ENCODE measurements at places on chromosomes 1 and 21.
A peak's percentile ranks its signal among the peaks of the same experiment; 100 is the strongest.

- no peak for DNase-seq
Observed at GRCh38 chr1:226778657-226779058, 39.6 kb upstream of the ITPKB start.

- no peak for DNase-seq
Observed at GRCh38 chr21:33831962-33832659, 83.5 kb downstream of the ATP5PO start.

- DNase-seq, result no peak
Observed at GRCh38 chr1:224226849-224227502, 43.9 kb downstream of the DEGS1 start.

GRCh38 chr1:56146449-56146848 is 432.9 kb downstream of the PLPP3 start:
- DNase-seq, result no peak

DNA sequence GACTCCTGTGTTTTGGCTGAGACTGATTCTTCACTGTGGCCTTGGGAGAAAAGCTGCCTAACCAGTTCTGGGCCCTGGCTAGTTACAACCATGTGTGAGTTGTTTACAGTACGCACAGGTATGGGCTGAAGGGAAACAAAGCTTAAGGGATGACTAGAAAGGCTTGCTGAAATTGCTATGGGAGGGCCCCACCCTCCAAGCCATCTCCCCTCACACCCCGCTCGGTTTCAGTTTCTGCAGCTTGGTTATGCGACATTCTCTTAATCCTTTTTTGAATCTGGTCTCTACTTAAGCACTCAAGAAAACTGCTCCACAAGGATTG is 43.1 kb downstream of the PBX1 start:
- no peak for DNase-seq

GRCh38 chr1:4055294-4055967 is 155.4 kb upstream of the C1orf174 start:
- DNase-seq, result no peak

GRCh38 chr1:33369764-33370163 is 48.9 kb upstream of the A3GALT2 start:
- no peak for DNase-seq

GRCh38 chr21:44989943-44990780 is 50.3 kb downstream of the SLX9 start:
- DNase-seq, result no peak

GRCh38 chr1:208479435-208479834 is 235.3 kb upstream of the PLXNA2 start:
- DNase-seq, result no peak

GRCh38 chr1:36691374-36691773 is 208.7 kb upstream of the CSF3R start:
- no peak for DNase-seq

GRCh38 chr1:39540504-39541031 is 36.0 kb downstream of the PABPC4 start:
- no peak for DNase-seq

DNA sequence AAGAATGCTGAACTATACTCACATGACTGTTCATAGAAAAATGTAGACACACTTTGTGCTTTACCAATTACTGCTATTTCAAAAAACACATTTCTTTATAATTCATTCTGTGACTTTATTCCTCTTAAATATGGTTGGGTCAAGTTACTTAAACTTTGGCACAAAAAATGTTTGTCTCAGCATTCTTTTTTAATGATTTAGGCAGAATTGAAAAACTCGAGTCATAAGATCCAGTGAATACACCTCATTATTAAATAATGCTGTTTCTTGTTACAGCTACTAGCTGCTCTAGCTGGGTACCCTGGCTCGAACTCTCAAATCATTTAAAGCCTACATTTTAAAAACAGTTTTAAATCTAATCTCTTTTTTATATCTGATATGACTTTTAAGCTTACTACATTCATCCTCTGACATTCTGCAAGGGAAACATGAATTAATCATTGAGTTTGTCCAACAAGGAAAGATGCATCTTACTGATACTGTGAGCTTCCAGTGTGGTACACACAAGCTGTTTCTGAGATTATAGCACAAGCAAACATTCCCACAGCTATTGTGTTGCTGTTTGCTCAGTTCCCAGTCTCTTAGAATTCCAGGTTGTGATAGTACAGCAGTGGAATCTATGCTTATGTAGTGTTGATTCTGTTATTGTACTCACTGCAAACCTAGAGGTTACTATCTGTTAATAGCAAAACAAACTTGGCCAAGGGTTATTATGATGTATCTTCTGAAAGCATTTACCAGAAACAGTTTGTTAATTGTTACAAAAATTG is 746.5 kb downstream of the USP25 start:
- no peak for DNase-seq

GRCh38 chr1:168991667-168992475 is 114.6 kb upstream of the ATP1B1 start:
- DNase-seq, result no peak

DNA sequence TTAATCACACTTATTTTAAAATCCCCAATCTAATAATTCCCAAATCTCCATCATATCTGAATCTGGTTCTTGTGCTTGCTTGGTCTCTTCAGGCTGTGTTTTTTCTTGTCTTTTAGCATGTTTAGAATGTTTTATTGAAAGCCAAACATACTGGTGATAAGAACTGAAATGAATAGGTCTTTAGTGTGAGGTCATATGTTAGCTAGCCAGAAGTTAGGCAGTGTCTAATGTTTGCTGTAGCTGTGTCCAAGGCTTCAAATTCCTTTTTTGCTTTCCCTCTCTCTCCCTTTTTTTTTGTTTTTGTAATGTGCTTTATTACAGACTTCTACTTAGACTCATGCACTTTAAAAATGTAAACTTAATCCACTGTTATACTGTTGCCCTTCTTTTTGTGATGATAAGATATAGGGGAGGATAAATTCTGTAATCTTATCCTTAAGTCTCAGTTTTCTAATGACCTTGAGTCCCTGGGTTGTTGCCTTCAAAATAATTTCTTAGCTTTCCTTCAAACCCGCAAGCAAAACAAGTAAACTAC is 725.1 kb downstream of the BRINP3 start:
- DNase-seq, result no peak

GRCh38 chr1:56429288-56429687 is 150.1 kb downstream of the PLPP3 start:
- DNase-seq, result no peak

GRCh38 chr1:190320952-190321351 is 156.7 kb downstream of the BRINP3 start:
- peak; percentile 47 for DNase-seq

DNA sequence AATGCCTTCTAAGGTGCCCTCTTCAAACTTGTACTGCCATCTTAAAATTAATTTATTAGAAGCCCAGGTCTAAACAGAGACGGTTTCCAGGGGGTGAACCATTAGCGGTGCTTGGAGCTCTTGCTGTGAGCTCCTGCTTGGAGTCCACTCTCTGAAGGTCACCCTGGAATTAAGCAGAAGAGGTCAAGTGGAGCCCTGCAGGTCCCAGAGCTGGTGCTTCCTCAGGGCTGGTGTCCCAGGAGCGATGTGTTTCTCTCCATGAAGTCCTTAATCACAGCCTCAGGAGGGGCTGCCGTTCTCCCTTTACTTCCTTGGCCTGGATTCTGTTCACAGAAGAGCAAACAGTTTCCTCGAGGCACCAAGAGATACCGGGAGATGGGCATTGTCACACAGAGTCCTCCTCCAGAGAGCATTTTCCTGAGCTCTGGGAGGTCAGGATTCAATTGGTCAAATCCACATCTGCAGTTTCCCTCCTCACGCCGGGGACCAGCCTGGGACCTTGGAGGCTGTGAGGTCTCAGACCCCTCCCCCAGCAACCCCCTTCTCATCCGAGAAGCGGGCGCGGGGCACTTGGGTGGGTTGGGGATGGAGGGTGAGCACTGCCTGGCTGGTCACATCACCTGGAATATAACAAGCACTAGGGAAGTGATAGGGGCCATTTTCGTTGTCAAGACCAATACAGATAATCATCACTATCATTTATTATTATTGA is 310.4 kb downstream of the AJAP1 start:
- DNase-seq, result no peak

DNA sequence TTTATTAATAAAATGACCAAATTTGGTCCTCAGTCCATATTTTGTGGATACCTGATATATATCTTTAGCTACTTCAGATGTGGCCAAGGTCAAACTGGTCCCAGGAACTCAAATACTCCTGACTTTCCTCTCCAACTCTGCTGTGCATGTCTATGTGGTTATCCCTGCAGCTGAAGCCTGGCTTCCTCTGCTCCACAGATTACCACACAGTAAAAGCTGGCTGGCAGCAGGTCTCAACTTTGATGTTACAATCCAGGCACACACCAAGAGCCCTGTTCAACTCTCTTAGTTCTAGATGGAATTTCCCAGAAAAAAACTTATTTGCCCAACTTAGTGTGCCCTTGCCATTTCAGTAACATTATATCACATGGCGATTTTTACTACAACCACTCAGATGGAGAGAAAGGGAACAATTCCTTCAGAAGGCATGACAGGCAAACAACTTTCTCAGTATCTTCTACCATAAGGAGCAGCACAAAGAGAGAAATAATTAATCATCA is 479.5 kb downstream of the PLPP3 start:
- DNase-seq, result no peak

GRCh38 chr1:47252369-47252768 is 20.3 kb upstream of the TAL1 start:
- no peak for DNase-seq

DNA sequence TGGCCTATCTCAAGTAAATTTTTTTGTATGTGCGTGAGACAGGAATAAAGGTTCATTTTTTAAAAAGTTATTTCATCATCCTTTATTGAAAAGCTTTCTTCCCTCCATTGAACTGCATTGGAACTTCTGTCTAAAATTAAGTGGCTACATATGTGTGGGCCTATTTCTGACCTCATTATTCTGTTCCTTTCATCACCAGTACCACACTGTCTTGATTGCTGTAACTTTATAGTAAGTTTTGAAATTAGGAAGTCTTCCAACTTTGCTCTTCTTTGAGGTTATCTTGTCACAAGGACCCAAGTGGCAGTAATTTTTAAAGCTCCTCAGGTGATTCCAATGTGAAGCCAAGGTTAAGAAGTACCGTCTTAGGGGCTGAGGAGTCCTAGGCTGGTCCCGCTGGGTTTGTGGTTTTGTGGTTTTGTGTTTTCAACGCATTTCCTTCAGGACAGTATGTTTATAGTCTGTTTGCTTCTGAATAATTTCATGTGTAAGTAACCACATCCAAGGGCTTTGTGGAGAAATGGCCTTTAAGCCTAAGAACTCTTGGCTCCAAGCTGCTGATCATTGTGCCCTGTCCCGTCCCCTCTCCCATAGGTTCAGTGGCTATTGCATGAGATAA is 12.4 kb upstream of the SCAF4 start:
- no peak for DNase-seq

DNA sequence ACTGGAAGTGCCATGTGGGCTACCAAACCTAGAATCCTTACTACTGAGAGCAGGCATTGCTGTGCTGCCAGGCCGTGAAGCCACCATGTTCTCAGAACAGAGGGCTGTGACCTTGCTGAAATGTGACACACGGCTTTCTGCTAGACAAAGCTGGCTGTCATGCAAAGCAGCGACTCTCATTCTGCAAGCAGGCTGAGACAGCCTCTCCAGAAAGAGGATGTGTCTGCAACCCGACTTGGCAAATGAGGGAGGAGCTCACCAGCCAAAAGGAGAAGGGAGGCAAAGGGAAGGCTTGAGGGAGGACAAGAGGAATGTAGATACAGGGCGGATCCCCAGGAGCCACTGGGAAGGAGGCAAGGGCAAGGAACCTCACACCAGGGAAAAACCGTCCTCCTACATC is 85.7 kb upstream of the KRTAP19-8 start:
- DNase-seq, result no peak
